Stimulated activated CD8-positive, alpha-beta memory T cell treated with anti-CD3 and anti-CD28 coated beads, Interleukin-4, amount 100 ng/mL, for 4 hours (primary cell): ENCODE measurements at places on chromosomes 1 and 21.

GRCh38 chr1:113813218-113813617 lies 942 bp upstream of the RSBN1 start:
- no peak for DNase-seq

GRCh38 chr1:91609551-91609950 lies 108.9 kb downstream of the CDC7 start:
- DNase-seq: no peak

DNA sequence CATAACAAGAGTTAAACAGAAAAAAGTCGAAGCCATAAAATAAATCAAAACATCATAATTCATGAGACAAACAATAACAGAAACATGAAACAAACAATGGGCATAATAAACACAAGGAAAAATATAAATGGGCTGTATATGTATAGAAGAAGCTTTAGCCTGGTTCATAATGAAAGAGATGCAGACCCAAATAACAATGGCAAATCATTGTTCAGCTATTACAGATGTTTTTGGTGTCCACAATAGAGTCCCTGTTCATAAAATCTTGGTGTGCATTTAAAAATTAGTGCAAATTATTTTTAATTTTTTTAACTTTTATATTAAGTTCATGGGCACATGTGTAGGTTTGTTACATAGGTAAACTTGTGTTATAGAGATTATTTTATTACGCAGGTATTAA lies 1185.9 kb upstream of the B3GALT2 start:
- no peak for DNase-seq

DNA sequence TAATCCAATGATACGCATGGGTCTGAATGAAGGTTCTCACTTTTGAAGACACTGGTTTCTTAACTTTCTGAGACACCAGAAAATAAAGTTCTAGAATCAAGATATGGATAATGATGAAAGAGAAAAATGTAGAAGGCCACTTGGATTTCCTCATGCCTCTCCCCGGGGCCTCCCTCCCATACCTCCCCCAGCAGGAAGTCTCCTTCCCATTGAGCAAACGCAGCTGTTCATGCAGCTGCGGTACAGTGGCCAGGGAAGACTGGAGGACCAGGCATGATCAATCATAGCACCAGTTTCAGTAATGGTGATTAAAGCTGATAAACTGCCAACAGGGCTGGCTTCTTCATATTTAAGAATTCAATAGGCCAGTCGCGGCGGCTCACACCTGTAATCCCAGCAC lies 10.9 kb upstream of the UBR4 start:
- DNase-seq: no peak

DNA sequence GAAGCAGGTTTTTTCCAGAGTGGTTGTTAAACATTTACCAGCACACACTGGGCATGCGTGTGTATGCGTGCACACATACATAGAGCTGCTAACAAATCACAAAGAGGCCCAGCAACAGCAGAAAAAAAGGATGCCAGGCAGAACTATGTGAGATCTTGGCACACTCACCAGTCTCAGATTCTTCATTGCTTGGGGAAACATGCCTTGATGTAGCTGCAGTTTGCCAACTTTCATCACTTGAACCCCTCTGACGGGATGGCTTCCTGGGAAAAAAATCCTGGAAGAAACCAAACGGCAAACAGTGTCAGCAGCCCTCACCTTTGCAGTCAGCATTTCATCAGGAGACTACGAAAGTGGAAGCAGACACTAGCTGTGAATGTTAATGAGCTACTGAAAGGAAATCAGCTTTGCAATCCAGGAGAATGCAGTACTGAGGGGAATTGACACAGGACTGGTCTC lies 609.1 kb downstream of the KIF26B start:
- DNase-seq: no peak

- no peak for DNase-seq
These were observed 16.8 kb downstream of the UBE2G2 start for GRCh38 chr21:44784810-44785209.

GRCh38 chr1:204041803-204042505 lies 31.0 kb upstream of the SOX13 start:
- DNase-seq: no peak

DNA sequence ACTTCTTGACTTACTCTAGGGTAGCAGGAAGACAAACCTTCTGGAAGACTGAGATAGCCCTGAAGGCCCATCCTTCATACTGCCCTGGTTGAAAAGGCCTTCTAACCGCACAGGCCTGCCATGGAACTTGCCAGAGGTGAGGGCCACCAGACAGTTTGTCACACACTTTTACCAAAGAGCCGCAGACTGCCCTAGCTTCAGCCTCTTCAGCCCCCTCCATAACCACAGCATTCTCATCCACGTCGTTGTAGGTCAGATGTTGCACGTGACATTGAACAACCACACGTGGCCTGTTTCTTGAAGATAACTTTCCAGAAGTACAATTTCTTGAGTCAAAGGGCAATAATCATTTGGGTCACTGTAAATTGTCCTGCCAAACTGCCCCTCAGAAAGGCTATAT lies 18.9 kb downstream of the ZNF362 start:
- no peak for DNase-seq

DNA sequence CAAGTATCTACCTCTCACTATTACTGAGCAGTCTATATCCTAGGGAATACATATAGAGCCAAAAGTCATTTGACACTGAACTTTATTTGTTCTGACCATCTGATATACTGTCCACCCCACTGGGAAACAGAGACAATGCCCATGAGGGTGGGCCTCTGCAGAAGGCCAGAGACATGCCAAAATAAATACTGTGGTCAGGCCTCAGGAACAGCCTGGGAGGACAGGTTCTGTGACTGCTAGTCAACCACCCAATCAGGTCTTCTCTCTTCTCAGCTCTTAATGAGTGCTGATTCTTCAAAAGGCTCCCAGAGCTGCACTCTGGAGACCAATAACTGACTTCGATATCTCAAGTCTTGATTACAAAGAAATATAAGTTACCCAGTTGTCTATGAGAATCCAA lies 5.5 kb upstream of the ANKRD35 start:
- DNase-seq: no peak

- DNase-seq: no peak
These were observed 12.0 kb downstream of the SPATC1L start for GRCh38 chr21:46171996-46172862.

DNA sequence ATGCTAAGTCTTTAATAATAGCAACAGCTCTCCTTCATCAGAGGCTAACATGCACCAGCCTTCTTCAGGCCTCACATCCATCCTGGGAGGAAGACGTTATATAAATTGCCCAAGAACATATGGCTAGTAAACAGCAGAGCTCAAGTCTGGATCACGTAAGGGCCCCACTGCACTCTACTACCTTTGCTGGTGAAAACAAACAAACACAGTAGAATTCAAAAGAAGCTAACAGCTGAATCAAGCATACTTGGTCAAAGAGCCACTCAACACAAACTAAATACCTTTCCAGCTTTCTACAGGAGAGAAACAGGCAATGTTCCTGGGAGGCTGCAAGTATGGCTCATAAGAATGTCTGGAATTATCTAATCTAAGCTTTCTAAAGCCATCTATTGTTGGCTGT lies 66.0 kb downstream of the WLS start:
- no peak for DNase-seq

DNA sequence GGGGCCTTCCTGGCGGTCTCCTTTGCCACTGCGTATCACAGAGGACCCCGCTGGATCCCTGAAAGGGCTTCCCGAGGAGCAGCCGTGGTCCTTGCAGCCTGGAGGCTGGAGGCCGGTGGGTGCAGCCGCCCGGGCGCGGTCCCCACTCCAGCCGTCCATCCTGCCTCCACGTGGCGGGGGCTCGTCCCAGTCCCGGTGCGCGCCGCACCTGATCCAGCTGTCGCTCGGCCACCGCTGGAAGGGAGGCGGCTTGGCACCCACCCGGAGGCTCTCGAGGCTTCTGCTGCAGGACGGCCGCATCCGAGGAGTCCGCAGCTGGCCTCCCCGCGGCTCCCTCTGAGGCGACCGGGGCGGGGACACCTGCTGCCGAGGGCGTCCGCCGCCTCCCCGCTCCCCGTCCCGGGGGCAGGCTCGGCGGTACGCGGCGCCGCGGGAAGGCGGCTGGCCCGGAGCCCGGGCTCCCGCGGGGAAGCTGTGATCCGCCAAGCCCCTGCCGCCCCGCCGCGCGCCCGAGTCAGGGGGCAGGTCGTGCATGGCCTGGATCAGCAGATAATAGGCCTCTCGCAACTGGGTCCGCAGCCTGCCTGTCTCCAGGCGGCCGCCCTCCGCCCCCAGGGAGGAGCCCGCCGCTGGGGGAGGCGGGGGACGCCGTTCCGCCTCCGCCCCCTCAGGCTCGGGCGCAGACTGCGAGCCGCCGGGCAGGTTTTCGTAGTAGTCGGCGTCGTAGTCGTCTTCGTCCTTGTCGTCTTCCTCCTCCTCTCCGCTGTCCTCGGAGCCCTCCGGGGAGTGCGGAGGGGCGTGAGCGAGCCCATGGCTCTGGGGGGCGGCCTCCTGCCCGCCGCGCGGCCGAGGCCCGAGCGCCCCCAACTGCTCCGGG lies at the start of gene SYDE2:
TSS of gene SYDE2 (minus strand) at position 554 of the 877 bp plus-strand sequence. CDS start at position 534, 20 bp downstream.
- DNase-seq: peak; percentile 59
